ENCODE measurements at places on chromosomes 4 and X.

DNA sequence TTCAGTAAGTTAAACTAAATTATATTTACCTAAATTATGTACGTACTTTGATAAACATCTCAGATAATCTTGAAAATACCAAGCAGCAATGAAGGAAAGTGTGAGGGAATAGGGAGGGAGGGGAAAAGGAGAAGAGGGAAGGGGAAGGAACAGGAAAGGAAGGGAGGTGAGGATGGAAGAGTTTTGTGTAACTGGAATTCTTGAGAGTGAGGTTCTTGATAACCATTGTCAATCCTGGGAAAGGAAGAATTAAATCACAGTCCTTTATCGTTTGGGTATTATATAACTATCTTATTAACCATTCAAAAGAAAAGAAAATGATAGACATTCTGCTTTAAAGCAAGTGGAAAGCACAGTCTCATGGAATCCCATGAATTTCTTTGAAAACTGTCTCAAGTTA, 795.0 kb downstream of the CCSER1 start:
- no peak for DNase-seq

GRCh38 chr4:2977211-2978088, 14.1 kb downstream of the GRK4 start:
- DNase-seq = no peak

GRCh38 chrX:151184705-151185104, 8.3 kb downstream of the GPR50 start:
- DNase-seq = no peak

- DNase-seq = no peak
These were observed 18.4 kb upstream of the CWH43 start for GRCh38 chr4:48967631-48968030.

- DNase-seq = no peak
These were observed 327.9 kb upstream of the VCX start for GRCh38 chrX:7514871-7515599.

- DNase-seq = no peak
These were observed 18.5 kb downstream of the SPATA18 start for GRCh38 chr4:52069571-52069970.

GRCh38 chrX:10726647-10727046, 106.3 kb upstream of the MID1 start:
- no peak for DNase-seq

GRCh38 chr4:3372264-3372932, 69.4 kb upstream of the HGFAC start:
- no peak for DNase-seq

GRCh38 chr4:15003401-15003890, 1.2 kb downstream of the CPEB2 start:
- DNase-seq = peak; percentile 51

- no peak for DNase-seq
These were observed 234.1 kb upstream of the PGRMC2 start for GRCh38 chr4:128521648-128522111.

DNA sequence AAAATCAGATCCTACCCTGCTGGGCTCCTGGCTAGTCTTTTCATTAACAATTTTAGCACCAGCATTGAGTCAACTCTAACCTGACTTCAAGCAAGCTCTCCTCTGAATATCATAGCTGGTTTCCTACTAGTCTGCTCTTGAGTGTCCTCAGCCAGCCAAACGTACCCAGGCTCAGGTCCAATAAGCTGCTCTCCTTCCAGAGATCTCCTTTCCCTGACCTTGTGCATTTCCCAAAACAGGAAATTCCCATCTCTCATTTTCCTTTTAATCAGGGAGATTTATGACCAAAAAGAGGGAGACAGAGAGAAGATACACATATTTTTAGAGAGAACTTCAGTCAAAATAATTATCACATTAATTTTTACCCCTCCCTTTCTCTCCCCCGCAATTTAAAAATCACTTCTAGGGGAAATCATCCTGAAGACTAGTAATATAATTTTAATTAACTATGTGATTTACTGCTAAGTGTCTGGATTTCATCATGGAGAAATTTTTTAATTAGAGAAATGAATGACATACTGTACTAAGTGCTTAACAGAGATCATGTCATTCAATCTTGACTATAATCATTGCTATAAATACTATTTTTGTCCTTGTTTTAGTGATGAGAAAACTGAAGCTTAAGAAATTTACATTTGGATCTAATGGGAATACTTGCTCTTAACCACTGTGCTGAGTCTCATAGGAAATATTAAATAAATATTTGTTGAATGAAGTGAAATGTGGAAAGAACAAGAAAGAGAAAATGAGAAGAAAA, 421.7 kb upstream of the INTU start:
- DNase-seq = no peak

DNA sequence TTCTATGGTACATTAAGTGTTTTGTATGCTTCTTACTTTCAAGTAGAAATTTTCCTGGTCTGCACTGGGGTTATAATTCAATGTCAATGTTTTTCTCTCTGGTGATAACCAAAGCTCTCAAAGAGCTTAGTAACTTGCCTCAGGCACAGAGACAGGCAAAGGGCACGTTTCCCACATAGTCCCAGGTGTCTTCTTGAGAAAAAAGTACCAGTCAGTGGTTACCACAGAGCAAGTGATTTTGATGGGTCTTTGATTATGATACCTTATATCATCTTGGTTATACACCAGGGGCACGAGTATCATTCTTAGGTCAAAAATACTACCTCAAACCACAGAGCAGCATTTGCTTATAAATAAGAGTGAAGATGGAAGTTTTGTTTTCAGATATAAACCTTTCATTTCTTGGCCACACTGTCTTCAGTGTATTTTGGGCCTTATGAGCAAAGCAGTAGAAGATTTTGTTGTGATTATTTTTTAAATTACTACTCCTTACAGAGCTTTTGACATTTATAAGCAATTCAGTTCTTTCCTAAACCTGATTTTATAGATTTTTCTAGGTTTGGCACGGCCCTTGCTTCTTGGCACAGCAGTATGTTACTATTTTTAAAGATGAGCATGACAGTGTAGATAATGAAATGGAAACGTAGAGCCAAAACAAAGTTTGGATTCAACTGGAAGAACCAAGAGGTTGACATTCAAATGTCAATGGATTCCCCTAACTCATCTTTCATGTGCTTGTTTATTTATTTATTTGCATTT, 85.3 kb upstream of the TLL1 start:
- no peak for DNase-seq

- DNase-seq = no peak
These were observed 505.5 kb upstream of the TENM3 start for GRCh38 chr4:181737744-181738143.

DNA sequence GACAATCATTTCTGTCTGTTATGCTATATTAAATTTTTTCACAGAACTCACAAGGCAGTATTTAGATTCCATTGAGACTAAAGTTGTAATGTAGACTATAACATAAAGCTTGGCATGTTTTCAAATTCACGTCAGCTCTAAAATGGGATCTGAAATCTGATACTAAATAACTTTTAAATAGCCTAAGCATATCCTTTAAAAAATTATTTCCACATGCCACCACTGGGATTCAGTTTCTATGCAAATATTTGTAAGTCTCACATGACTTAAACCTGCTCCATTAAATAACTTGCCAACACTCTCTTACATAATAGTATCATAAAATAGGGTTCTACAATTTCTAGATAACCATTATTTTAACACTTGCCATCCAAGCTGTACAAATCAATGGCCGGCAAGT, 32.4 kb downstream of the KLHL8 start:
- DNase-seq = no peak

DNA sequence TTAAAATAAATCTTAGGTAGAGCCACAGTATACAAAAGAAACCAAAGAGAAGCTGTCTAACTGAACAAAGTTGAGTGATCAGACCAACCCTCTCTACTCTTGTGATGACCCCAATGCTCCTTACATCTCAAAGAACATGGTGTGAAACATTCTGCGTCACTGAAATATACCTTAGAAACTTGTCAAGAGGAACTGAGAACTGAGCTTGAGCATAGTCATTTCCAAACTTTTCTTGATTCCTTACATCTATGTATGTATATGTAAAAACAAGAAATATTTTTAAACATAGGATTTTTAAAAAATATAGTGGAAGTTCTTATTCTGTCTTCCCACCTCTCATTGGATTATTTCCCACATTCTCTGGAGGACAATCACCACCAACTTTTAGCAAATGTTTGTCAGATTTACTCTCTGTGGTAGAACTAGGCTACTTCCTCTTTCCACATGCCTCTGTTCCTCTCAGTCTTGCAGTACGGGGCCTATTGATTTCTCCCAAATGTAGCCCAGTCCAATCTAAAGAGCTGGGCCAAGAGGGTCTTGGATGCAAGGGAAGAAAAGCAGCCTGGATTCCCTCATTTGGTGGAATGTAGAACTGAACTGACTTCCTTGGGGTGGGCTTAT, 98.2 kb upstream of the HHIP start:
- no peak for DNase-seq

DNA sequence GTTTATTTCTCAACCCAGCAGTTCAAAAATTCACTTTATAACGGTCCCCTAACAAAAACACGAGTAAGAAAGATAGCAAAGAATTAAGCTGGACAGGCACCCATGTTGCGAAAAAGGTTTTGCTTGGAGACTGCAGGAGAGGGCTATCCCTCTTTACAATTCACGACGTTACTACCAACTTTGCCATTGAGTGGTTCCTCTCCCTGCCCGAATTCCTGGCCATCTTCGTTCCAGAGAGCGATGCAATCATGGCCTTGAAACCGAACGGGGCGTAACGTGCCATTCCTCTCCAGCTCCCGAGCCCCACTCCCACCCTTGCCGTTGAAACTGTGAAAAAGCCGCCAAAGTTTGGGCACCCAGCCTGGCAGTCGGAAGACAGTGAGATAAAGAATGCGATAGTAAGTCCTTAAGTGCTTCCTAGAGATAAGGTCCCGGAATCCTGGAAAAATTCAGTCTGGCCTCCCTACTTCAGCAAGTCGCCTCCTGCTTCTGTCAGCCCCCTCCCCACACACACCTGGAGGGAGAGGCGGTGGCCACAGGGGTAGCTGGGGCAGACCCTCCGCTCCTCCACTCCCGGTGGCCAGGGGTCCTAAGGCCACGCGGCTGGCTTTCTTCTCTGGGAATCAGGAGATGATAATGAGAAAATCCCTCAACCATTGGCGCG, 65.2 kb downstream of the FBXO8 start:
- DNase-seq = no peak

All from stimulated activated CD4-positive, alpha-beta T cell treated with anti-CD3 and anti-CD28 coated beads, TNF-alpha, amount 100 ng/mL, for 1 hour (primary cell).